ENCODE measurements at places on chromosomes 1 and 21.

- no peak for DNase-seq
These were observed 10.6 kb downstream of the GALNT2 start for GRCh38 chr1:230077436-230078213.

DNA sequence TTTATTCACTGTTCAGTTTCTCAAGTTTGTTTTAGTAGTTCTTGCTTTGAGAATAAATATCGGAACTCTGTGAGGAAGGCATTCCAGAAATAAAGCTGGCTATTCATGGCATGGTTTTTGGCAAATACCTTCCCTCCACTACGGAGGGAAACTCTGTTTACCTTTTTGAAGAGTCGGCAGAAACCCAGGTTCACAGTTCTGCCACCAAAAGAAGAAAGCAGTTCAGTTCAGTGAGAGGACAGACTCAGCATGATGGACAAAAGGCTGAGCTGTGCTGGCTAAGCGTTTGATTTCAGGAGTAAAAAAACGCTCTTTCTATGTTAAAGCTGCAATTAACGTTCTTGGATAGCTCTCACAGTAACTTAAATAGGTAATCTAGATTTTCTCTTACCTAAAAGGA lies 42.4 kb downstream of the CNN3 start:
- no peak for DNase-seq

GRCh38 chr1:35600593-35600992 lies 27.5 kb downstream of the TFAP2E start:
- DNase-seq = no peak

GRCh38 chr1:226489718-226490425 lies 58.7 kb upstream of the STUM start:
- DNase-seq = no peak

DNA sequence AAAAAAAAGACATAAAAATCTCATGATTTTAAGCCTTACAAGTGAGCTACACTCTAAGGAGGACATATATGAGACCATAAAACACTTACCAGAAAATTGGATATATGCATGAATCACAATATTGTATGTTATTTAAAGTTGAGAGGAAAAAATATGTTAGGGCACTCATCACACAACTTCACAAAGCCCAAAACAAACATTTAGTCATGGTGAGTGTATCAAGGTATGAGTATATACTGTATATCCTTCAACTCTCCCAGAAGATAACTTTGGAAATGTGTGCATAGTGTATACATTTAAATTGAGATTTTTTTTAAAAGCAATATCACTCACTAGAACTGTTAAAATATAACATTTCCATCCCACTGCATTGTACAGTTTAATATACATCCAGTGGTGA lies 259.3 kb downstream of the SRGAP2C start:
- no peak for DNase-seq

DNA sequence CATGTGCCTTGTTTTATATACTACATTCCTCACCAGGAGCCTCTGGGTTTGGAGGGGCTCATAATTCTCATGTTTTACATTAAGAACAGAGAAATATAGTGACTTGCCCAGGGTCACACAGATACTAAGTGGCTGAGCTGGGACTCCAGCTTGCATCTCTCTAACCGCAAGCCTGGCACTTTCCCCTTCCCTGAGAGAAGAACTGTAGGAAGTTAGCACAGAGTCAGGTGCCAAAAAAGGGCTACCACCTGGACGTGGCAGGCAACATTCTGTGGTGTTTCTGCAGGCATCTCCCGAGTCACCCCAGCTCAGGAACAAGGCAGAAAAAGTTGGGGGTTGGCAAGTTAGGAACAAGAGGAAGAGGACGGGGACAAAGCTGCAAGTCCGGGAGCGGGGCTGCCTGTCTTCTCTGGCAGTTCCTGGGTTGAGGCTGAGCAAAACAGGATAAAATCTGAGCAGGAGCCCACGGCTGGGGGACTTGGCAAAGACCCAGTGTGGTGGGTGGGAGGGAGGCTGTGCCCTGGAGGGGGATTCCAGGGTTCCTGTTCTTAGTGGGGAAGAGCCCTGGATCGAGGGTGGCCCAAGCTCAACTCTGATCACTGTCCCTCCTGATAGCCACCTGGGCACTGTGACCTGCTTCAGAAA lies 9.8 kb downstream of the PLA2G5 start:
- no peak for DNase-seq

GRCh38 chr1:204320382-204320804 lies 39.3 kb downstream of the PLEKHA6 start:
- DNase-seq = no peak

DNA sequence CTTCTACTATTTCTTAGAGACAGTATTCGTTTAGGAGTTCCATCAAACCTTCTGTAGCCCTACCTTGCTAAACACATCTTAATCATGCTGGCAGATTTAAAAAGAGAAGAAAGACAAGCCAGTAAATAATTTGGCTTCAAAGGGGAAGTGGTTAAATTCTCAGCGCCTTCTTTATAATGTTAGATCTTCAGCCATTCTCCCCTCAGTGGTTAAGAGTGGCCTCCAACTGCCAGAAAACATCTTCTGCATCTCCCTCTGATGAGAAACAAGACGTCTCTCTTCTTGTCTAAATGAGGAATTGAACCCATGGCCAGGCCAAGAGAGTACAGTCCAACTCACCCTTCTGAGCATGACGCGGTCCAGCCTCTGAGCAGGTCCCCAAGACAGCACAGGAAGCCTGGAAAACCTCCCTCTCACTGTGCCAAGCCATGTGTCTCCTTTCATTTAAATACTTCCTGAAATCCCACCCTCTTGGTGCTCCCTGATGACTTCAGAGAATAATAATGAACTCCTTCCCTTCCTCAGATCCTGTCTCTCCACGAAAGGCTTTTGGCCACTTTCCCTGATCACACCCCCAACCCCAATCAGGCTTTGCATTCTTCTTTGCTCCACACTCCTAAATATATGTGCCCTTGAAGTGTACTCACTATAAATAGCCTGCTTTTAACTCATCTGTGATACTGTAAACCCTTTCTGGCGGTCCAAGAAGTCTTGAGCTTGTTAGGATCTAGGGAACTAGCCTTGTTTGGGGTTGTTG lies 16.4 kb upstream of the LRRC52 start:
- no peak for DNase-seq

DNA sequence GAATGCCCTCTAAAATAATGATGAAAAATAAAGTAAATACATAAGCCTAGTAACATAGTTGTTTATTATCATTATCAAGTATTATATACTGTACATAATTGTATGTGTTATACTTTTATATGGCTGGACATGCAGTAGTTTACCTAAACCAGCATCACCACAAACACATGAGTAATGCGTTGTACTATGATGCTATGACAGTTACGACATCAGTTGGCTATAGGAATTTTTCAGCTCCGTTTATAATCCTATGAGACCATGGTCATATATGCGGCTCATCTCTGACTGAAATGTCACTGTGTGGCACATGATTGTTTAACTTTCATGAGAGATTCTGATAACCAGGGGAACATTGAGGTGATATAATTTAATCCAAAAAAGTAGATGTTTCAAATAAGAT lies 352.1 kb downstream of the ST6GALNAC3 start:
- DNase-seq = no peak

DNA sequence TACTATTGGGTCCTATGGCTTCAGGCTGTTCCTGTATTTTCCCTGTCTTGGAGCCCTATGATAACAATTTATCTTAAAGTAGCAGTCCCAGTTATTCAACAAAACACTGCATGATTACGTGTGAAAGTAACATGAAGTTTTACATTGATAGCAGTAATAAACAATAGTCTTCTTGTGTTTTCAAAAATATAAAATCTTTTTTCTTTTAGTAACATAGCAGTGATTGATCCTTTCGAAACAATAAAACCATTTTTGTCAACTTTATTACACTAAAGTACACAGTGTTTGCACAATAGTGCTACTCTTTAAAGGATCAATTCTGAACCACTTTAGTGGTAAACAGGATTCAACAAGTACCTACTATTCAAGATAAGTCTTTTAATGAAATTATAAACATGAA lies 90.6 kb downstream of the GPATCH2 start:
- no peak for DNase-seq

- DNase-seq = no peak
These were observed 9.7 kb upstream of the KRTAP7-1 start for GRCh38 chr21:30839304-30839703.

DNA sequence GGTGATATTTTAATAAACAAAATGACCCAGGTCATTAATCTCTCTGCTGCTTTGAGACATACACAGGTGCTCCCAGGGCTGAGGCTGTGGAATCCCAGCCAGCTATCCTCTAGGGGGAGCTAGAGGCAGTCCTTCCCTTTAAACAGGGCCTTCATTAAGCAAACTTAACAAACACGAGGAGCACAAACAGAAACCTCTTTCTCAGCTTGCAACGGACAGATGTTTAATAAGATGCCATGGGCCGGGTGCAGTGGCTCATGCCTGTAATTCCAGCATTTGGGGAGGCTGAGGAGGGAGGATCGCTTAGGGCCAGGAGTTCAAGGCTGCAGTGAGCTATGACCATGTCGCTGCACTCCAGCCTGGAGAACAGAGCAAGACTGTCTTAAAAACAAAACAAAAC lies 106.7 kb downstream of the HIVEP3 start:
- DNase-seq = peak; percentile 63

GRCh38 chr1:88029142-88029541 lies 654.9 kb upstream of the PKN2 start:
- no peak for DNase-seq

DNA sequence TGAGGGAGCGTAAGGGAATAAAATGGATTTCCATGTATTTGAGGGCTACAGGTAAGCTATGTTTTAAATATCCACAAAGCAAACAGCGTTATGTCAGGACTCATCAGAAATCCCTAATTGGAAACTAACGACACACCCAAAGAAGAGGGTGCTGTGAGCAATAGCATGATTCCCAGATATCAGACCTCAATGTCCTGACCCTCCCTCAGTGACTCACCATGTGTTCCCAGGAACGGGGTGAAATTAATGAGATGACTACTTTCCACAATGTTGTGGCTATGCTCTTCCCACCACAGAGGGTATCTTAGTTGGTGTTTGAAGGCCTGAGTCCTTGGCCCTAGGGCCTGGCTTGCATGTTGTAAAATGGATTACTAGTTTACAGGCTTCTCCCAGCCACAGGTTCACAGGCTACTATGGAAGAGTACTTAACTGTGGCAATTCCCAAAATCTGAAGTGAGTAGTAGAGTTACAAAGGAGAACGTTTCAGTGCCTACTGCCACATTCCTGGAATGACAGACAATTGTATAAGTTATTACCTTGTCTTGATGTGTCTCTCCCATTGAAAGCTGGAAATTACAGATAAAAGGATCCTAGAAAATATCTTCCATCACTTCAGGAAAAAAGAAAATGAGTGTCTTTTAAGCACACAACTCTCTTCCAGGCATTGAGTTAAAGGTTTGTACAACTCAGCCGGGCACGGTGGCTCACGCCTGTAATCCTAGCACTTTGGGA lies 1.7 kb upstream of the KRTAP11-1 start:
- no peak for DNase-seq

- DNase-seq = peak; percentile 41
These were observed 101.7 kb downstream of the HUNK start for GRCh38 chr21:31974454-31974985.

- no peak for DNase-seq
These were observed 21.8 kb upstream of the HSD3B1 start for GRCh38 chr1:119485201-119485600.

- DNase-seq = no peak
These were observed 3.3 kb downstream of the HYI start for GRCh38 chr1:43450251-43450941.

- DNase-seq = no peak
These were observed 221.2 kb downstream of the CACNA1E start for GRCh38 chr1:181704546-181704945.

- no peak for DNase-seq
These were observed 134.5 kb downstream of the PTPN14 start for GRCh38 chr1:214416858-214417257.

DNA sequence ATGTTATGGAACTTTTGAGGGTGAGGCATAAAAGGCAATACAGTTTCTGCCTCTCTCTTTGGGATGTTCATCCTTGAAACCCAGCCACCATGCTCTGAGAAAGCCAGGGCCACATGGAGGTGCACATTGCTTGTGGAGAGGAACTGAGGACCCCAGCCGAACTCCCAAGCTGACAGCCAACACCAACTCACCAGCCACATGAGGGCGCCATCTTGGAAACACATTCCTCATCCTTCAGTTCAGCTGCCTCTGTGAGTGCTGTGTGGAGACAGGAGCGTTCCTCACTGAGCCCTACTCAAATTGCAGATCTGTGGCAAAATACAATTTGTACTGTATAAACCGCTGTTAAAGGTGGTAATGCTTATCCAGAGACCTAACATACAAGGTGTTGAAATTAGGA lies 137.5 kb downstream of the GABPA start:
- DNase-seq = no peak

- no peak for DNase-seq
These were observed 181.2 kb upstream of the GALNT2 start for GRCh38 chr1:229885568-229886495.

DNA sequence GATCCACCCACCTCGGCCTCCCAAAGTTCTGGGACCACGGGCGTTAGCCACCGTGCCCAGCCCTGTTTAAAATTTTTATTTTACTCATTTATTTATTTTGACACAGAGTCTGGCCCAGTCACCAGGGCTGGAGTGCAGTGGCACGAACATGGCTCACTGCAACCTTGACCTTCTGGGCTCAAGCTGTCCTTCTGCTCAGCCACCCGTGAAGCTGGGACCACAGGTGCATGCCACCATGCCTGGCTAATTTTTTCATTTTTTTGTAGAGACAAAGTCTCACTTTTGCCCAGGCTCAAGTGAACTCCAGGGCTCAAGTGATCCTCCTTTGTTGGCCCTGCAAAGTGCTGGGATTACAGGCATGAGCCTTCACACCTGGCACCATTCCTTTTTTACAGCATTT lies 27.5 kb upstream of the DNAJC6 start:
- no peak for DNase-seq

DNA sequence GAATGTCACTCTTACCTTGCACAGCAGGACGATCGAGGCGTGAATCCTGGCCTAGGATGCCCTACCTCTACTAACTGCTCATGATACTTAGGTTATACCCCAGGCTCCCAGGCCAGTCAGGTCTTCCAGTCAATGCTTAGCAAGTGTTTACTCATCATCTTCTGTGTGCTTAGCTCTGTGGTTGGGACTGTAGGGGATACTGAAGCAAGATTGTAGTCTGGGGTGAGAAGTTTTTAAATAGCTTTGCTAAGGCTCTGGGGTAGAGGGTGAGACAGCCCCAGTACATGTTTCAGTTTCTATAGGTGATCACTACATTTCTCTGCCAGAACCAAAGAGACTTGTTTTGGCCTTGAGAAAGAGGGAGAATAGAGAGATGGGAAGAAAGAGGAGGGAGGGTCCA lies 250.8 kb upstream of the KIAA0040 start:
- no peak for DNase-seq
